ENCODE measurements at places on chromosomes 1 and 21. TPM values are rescaled to one million over a fixed set of nuclear protein-coding genes. Genes with fewer than 3 reads are reported as not detected.

DNA sequence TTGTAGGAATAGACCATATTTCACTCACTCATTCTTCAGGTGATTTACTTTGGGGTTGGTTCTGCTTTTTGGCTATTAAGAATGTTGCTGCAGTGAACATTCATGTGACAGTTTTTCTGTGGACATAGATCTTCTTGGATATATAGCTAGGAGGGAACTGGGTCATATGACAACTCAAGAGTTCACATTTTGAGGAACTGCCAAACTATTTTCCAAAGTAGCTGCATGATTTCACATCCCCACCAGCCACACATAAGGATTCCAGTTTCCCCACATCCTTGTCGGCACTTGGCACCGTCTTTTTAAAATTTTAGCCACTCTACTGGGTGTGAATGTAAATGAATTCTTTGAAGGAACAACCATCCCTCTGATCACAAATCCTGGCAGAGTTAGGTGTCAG, 126.0 kb downstream of the PRDM2 start:
- no peak overlapping the region for H3K27ac ChIP-seq
- peak; percentile 22 for DNase-seq
- peaks cover 2% of the 10 kb centered on the region for H3K4me1 ChIP-seq
- H3K4me3 ChIP-seq = no peak overlapping the region

- no peak for DNase-seq
- H3K27me3 ChIP-seq = no peaks in the 10 kb centered on the region
- no peaks in the 10 kb centered on the region for H3K36me3 ChIP-seq
- no peak overlapping the region for H3K4me3 ChIP-seq
Observed at GRCh38 chr1:155816351-155816750, 40.7 kb downstream of the GON4L start.

DNA sequence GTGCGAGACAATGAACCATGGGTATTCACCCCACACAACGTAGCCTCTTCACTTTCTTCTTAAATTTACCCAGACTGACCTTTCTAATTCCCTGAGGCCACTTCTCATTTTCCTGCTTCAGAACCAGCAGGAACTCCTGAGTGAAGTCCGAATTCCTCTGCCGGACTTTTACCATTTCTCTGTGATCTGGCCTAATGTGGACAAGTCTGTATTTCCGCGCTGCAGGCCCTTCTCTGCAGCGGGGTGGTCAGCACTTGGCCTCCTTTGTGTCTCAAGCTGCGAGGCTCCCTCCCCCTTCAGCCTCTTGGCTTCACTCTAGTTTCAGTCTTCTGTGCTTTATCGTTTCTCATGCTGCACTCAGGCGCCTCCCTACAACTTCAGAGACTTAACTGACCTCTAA, 9.4 kb upstream of the CTBS start:
- H3K4me1 ChIP-seq = peaks cover 12% of the 10 kb centered on the region
- H3K27ac ChIP-seq = peak overlapping the region; percentile 37
- no peak overlapping the region for H3K4me3 ChIP-seq
- H3K27me3 ChIP-seq = no peaks in the 10 kb centered on the region
- H3K36me3 ChIP-seq = no peaks in the 10 kb centered on the region
- DNase-seq = no peak

DNA sequence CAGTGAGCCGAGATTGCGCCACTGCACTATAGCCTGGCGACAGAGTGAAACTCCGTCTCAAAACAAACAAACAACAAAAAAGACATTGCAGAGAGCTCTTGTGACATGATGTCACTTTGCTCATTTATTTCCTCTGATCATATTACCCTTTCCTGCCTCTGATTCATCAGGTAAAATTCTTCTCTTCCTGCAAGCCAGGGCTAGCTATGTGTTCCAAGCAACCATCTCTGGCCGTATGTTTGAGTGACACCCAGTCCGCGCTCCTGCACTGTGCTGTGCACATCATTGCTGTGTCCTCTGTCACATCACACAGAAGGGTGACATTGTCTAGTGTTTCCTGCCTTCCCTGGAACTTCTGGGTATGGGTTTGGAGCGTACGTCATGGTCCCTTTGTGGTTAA, 251.3 kb downstream of the PCP4 start:
- DNase-seq = no peak
- no peaks in the 10 kb centered on the region for H3K36me3 ChIP-seq
- no peak overlapping the region for H3K27ac ChIP-seq
- no peaks in the 10 kb centered on the region for H3K4me1 ChIP-seq
- no peaks in the 10 kb centered on the region for H3K27me3 ChIP-seq

DNA sequence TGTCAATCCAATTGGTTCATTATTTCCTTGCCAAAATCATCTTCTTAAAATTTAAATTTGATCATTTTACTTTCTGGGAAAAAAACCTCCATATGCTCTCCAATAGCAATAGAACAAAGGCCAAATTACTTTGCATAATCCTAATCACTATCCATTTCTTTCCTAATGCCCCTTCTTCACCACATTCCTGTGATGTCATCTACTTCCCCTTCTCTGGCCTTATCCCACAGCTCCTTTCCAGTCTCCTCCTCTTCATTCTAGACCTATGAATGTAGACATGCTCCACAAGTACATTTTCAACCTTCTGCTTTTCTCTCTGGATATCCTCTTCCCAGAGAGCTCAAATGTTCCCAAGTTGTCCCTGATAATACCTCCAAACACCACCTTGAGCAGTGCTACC, 216.6 kb downstream of the MRPL39 start:
- H3K4me1 ChIP-seq = no peaks in the 10 kb centered on the region
- H3K4me3 ChIP-seq = no peak overlapping the region
- H3K27me3 ChIP-seq = no peaks in the 10 kb centered on the region
- no peaks in the 10 kb centered on the region for H3K36me3 ChIP-seq
- no peak for DNase-seq
- H3K27ac ChIP-seq = no peak overlapping the region

- no peaks in the 10 kb centered on the region for H3K27me3 ChIP-seq
- no peak overlapping the region for H3K4me3 ChIP-seq
- DNase-seq = no peak
- no peaks in the 10 kb centered on the region for H3K4me1 ChIP-seq
- no peak overlapping the region for H3K27ac ChIP-seq
Observed at GRCh38 chr1:95994643-95995042, 726.9 kb upstream of the PTBP2 start.

GRCh38 chr1:206975306-206975705, 5.0 kb upstream of the FCAMR start:
- DNase-seq = no peak
- H3K4me3 ChIP-seq = no peak overlapping the region
- no peaks in the 10 kb centered on the region for H3K27me3 ChIP-seq
- no peaks in the 10 kb centered on the region for H3K36me3 ChIP-seq
- no peak overlapping the region for H3K27ac ChIP-seq
- H3K4me1 ChIP-seq = no peaks in the 10 kb centered on the region

- no peaks in the 10 kb centered on the region for H3K36me3 ChIP-seq
- peak overlapping the region; percentile 57 for H3K4me3 ChIP-seq
- H3K27ac ChIP-seq = peak overlapping the region; percentile 94
Observed at GRCh38 chr1:44820328-44821239, 12.3 kb downstream of the BTBD19 start.

DNA sequence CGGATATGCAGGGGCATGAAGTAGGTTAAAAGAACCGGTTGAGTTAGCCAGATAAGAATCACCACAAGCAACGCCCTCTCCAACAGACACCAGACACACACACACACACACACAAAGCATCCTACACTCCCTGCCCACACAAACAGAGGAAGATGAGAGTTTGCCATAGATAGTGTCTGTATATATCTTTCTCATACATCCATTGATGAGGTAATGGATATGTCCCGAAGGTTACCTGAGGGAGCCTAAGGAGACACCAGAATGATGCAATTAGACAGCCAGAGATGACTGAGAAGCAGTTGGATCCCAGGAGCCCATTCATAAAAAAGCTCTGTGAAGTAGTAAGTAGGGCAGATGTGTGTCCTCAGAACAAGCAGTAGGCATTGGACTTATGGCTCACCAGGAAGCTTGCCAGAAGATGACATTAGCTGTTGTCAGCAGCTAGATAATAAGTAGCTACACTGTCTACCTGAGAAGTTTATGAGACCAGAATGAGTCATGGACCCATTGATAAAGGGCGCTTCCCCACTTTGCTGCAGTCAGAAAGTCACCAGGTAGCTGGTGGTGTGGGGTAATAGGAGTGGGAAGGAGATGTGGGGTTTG, 247.0 kb downstream of the KCNT2 start:
- no peaks in the 10 kb centered on the region for H3K27me3 ChIP-seq
- DNase-seq = no peak
- H3K4me1 ChIP-seq = no peaks in the 10 kb centered on the region
- no peak overlapping the region for H3K4me3 ChIP-seq

DNA sequence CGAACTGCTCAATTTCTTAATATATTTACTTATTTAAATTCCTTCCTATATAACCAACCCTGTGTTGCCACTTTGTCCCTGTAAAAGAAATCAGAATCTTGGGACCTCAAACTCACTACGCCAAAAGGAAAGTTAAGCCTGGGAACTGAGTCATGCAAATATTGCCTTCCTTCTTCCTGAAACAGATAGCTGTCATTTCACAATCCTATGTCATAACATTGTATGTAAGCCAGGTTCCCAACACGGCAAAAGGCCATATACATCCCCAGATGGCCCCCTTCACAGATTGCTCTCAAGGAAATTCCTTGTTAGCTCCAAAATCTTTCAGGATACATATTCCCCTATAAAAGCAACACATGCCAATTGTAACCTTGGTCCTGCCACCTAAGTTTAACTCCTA, 39.7 kb downstream of the C21orf91 start:
- no peaks in the 10 kb centered on the region for H3K36me3 ChIP-seq
- no peak overlapping the region for H3K27ac ChIP-seq
- no peak for DNase-seq
- H3K4me1 ChIP-seq = no peaks in the 10 kb centered on the region
- no peaks in the 10 kb centered on the region for H3K27me3 ChIP-seq
- no peak overlapping the region for H3K4me3 ChIP-seq

DNA sequence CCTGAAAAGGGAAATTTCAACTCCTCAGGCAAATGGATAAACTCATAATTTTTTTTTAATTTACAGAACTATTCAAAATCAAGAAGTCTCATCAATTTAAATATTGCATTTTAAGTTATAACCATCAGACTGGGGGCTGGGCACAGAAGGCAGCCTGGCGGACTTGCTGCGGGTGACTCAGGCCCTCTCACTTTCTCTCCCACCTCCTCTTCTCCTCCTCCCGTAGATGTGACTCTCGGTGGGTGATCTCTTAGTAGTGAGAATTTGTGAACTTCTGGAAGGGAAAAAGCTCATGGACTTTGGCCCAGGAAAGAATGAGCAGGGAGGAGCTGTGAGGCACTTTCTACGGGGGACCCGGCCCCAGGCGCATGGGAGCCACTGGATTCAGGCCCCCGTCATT, 32.9 kb downstream of the CLIC6 start:
- H3K27me3 ChIP-seq = no peaks in the 10 kb centered on the region
- H3K36me3 ChIP-seq = no peaks in the 10 kb centered on the region
- H3K27ac ChIP-seq = peak overlapping the region; percentile 60
- no peak overlapping the region for H3K4me3 ChIP-seq
- peaks cover 32% of the 10 kb centered on the region for H3K4me1 ChIP-seq
- DNase-seq = no peak

GRCh38 chr1:45623972-45624371, at the start of gene CCDC17:
Gene CCDC17, minus strand, starts transcription at chr1:45624054. Its CDS starts 145 bp downstream, at chr1:45623909.
- no peak for DNase-seq
- H3K27ac ChIP-seq = peak within 1 kb of the TSS; percentile 60
- H3K27me3 ChIP-seq = no peaks in the 10 kb centered on the region
- H3K4me3 ChIP-seq = peak within 1 kb of the TSS; percentile 23

GRCh38 chr1:207103892-207104373, at the start of gene C4BPA:
Gene C4BPA, plus strand, starts transcription at chr1:207104233. Its CDS starts 8,793 bp downstream, at chr1:207113026.
- no peak for DNase-seq
- H3K36me3 ChIP-seq = no peaks in the 10 kb centered on the region
- H3K27ac ChIP-seq = no peak within 1 kb of the TSS
- H3K4me3 ChIP-seq = no peak within 1 kb of the TSS

The PLPP3 gene
- total RNA-seq = 236 TPM

DNA sequence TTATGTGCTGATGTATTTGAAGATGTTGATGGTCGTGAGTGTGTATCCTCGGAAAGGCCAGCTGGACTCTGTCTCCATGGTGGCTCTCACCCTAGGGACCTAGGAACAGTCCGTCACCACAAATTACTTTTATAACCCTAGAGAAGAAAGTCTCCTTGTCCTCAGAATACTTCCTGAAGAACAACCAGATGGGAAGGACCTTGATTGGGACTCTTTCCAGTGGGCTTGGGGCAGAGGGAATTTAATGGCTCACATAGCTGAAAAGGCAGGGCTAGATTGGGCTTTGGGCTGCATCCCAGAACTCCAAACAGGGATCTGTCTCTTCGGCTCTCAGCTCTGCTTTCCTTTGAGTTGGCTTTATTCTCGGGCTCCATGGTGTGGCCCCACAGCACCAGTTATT, 90.8 kb downstream of the TBX19 start:
- no peak overlapping the region for H3K4me3 ChIP-seq
- no peaks in the 10 kb centered on the region for H3K27me3 ChIP-seq
- H3K27ac ChIP-seq = no peak overlapping the region
- DNase-seq = no peak

DNA sequence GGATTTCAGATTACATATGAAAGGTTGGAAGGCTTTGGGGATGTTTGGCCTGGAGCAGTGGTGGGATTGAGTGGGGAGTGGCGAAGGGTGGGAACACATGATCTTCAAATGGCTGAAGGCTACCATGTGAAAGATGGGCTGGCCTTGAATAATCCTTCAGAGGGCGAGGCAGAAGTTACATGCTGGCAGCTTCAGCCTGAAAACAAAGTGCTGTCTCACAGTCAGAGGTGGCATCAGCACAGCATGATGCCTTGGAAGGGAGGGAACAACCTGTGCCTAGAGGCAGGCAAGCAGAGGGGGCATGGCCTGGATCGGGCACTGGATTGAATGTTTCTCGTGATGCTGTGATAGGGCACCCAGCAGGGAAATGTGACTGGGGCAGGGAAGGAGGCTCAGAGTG, 130.8 kb downstream of the BEND5 start:
- H3K4me3 ChIP-seq = no peak overlapping the region
- no peaks in the 10 kb centered on the region for H3K27me3 ChIP-seq
- H3K4me1 ChIP-seq = no peaks in the 10 kb centered on the region
- DNase-seq = no peak

The OR2G3 gene
- not detected for total RNA-seq

DNA sequence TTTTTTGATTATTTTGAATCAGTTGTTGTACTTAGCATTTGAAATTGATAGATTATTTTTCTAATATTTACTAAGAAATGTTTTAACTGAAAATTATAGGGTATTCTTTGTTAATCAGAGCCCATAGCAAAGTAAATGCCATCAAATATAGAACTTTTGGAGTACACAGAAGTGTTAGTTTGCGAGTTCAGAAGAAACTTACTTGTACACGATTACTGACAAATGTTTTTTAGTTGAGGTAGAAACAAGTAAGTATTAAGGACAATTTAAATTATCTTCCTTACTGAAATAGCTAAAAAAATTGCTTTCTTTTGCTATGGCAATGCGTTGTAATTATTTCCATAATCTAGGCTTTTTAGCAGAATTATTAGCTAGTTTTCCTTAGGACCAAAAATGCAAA, 692.2 kb downstream of the USP25 start:
- H3K27ac ChIP-seq = peak overlapping the region; percentile 85
- no peaks in the 10 kb centered on the region for H3K36me3 ChIP-seq
- H3K27me3 ChIP-seq = no peaks in the 10 kb centered on the region
- DNase-seq = no peak

- DNase-seq = peak; percentile 91
- no peak overlapping the region for H3K4me3 ChIP-seq
- H3K4me1 ChIP-seq = no peaks in the 10 kb centered on the region
- no peaks in the 10 kb centered on the region for H3K36me3 ChIP-seq
- H3K27me3 ChIP-seq = no peaks in the 10 kb centered on the region
Observed at GRCh38 chr1:153359241-153359640, 1.6 kb downstream of the S100A9 start.

All from vagina (tissue), 2 donors.